ENCODE measurements at places on chromosomes 2 and 18. TPM values are rescaled to one million over a fixed set of nuclear protein-coding genes. Genes with fewer than 3 reads are reported as not detected.

DNA sequence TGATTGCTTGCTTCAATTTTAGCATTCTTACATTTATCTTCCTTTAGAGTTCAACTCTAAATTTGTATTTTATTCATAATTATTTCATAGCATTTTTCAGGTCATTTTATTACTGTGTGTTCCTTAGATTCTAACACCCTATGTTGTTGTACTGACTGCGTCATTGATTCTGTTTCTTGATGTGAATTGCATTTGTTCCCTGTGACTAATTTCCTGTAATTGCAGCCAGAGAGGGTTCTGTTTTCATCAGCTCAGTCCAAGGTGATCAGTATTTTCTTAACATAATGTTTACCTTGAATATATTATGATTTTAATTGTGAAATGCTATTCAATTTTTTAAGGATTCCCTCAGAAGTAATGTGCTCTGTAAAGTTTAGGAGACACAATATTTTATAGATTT lies 970.2 kb upstream of the PIK3C3 start:
- DNase-seq, result no peak

- DNase-seq, result no peak
These were observed 99.7 kb downstream of the RBM43 start for GRCh38 chr2:151161821-151162551.

- no peak for DNase-seq
These were observed 36.2 kb downstream of the FASTKD2 start for GRCh38 chr2:206801418-206802189.

GRCh38 chr18:44539926-44540325 lies 140.8 kb upstream of the SETBP1 start:
- no peak for DNase-seq

DNA sequence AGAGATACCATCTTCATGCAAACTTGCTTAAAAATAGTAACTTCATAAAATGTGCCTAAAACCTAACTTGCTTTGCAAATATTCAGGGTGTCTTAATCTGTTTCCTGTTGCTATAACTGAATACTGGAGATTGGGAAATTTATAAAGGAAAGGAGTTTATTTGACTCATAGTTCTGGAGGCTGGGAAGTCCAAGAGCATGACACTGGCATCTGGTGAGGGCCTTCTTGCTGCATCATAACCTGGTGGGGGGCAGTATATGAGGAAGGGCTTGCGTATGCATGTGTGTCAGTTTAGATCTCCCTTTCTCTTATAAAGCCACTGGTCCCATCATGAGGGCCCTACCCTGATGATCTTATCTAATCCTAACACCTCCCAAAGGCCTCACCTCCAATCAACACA lies 166.5 kb downstream of the LPIN1 start:
- DNase-seq, result no peak

GRCh38 chr2:32172870-32173269 lies 7.2 kb downstream of the SLC30A6 start:
- no peak for DNase-seq

Gene TRIB2
- 180 TPM for total RNA-seq

Gene FBXO41
- 17.4 TPM for total RNA-seq

Gene SIGLEC15
- total RNA-seq, result not detected

All from CD4-positive, CD25-positive, alpha-beta regulatory T cell (primary cell).